T-cell (primary cell): ENCODE measurements at places on chromosomes 11 and 22. TPM values are rescaled to one million over a fixed set of nuclear protein-coding genes. Genes with fewer than 3 reads are reported as not detected.

DNA sequence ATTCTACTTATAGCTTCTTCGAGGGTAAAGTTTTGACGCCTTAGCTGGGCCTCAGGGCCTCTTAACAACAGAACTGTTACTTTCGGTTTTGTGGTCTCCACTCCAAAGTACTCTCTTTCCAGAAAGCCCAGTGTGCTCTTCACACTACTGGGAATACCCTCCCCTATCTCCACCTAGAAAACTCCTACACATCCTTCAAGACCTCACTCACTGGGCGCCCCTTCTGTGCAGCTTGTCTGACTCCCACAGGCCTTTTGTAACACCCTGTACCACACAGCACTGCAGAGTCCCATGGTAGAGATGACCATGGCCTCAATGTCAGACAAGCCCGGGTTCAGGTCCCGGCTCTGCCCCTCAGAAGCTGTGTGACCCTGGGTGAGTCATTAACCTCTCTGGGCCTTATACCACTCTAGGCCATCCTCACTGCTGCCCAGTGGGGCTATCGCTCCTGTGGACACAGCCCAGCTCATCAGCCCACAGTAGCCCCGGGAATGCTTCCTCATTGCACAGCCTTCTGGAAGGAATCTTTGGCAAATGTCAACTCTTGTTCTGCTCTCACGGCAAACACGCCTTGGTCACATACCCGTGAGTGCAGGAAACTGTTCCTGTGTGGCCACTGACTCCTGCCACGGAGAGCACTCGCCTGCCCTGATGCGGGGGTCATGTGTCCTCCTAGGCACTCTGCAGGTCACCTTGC lies 51.4 kb downstream of the SHISAL1 start:
- H3K4me1 ChIP-seq: no peaks in the 10 kb centered on the region
- no peaks in the 10 kb centered on the region for H3K27me3 ChIP-seq
- DNase-seq: no peak
- no peaks in the 10 kb centered on the region for H3K36me3 ChIP-seq

DNA sequence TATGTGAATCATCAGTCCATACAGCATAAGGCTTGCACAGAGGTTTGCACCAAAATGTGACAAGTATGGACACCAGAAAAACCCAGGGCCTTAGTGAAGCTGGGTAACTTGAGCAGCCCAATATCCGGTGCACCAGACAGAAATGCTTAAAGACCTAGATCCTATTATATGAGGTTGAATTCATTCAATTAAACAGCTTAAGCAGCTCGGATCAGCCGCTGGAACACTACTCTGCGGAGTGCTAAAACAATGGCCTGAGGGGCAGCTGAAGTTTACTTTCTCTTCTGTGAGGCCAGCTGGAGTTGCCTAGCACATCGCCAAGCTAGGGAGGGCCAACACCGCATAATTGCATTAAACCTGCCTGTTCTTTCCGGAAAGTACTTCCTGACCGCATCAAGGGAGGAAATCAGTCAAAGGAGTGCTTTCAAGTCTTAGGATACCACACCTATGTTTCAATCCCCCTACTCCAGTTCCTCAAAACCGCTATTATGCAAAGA lies 17.0 kb upstream of the FAM181B start:
- no peak for DNase-seq
- H3K4me3 ChIP-seq: no peak overlapping the region
- H3K36me3 ChIP-seq: no peaks in the 10 kb centered on the region
- peaks cover 13% of the 10 kb centered on the region for H3K4me1 ChIP-seq

DNA sequence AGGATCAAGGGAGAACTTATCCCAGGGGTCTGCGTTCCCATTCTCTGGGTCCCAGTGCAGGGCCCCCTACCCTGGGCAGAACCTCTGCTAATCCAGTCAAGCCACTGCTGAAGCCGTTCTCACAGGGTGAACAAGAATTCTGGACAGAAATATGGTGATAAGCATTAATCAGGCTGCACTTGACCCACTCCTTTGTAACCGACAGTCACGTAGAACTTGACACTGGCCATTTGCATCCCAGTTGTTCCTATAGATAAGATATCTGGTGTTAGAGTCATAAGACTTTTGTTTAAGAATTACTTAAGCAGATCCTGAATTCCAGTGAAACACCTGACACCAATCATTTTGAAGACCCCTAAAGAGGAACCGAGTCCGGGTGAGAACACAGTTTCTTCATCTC lies 107.5 kb upstream of the THY1 start:
- no peak overlapping the region for H3K4me3 ChIP-seq
- H3K27ac ChIP-seq: no peak overlapping the region
- no peaks in the 10 kb centered on the region for H3K36me3 ChIP-seq

DNA sequence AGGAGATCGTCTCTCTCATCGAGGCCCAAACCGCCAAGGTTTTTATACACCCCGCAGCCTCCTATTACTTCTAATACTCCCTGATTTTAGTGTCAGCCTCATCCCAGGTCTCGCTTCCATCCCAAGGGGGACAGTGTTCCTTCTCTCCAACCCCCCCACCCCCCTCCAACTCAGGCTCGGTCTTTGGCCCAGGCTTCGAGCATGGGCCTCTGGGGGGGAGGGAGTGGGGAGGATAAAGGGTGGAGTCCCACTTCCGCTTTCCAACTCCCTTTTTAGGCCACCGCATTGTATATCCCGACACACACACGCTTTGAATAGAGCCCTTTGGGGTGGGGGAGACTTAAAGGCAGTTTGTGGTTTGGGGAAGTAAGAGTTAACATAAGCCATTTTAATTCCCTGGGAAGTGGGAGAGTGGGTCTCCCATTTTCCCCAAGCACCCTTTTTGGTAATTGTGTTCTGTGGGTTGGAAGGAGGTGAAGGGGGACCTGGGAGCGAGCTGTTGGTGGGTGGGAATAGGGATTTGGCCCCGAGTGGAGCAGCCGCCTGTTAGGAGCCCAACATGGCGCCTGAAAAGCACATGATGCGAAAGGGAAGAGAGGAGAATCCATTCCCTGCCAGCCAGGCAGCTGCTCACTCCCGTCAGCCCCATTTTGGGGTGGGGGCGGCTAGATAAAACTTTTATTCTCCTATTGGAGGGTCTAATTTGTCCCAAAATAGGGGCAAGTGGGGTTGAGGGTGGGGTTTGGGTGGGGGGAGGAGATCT lies 844 bp downstream of the PCF11 start:
- peak overlapping the region; percentile 100 for H3K4me3 ChIP-seq
- H3K4me1 ChIP-seq: peaks cover 34% of the 10 kb centered on the region
- peak; percentile 51 for DNase-seq
- no peaks in the 10 kb centered on the region for H3K36me3 ChIP-seq
- H3K27ac ChIP-seq: peak overlapping the region; percentile 98
- H3K27me3 ChIP-seq: no peaks in the 10 kb centered on the region

- no peak for DNase-seq
- H3K36me3 ChIP-seq: no peaks in the 10 kb centered on the region
- no peak overlapping the region for H3K4me3 ChIP-seq
- peaks cover 4% of the 10 kb centered on the region for H3K27me3 ChIP-seq
Observed at GRCh38 chr11:87397011-87397865, 359.5 kb downstream of the TMEM135 start.

DNA sequence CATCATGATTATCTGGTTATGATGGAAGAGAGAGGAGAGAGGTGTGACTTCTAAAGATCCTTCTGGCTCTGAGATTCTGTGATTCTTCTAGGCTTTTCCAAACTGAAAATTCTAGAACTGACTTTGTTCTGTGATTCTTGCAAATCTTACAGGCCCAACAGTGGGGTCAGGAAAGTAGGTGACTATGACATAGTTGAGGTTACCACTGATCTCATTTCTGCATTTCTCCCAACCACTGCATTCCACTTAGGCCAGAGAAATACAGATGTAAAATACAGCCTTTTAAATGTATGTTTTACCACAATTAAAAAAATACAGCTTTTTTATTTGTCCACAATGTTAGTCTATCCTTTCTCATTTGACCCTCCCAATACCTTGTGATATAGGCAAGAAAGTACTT lies 83.7 kb downstream of the STIM1 start:
- H3K4me3 ChIP-seq: no peak overlapping the region
- no peaks in the 10 kb centered on the region for H3K36me3 ChIP-seq
- no peak for DNase-seq
- peaks cover 45% of the 10 kb centered on the region for H3K4me1 ChIP-seq

- H3K27ac ChIP-seq: no peak overlapping the region
- no peaks in the 10 kb centered on the region for H3K4me1 ChIP-seq
- DNase-seq: no peak
- no peak overlapping the region for H3K4me3 ChIP-seq
- no peaks in the 10 kb centered on the region for H3K36me3 ChIP-seq
Observed at GRCh38 chr11:76674517-76675400, 4.2 kb upstream of the LRRC32 start.

DNA sequence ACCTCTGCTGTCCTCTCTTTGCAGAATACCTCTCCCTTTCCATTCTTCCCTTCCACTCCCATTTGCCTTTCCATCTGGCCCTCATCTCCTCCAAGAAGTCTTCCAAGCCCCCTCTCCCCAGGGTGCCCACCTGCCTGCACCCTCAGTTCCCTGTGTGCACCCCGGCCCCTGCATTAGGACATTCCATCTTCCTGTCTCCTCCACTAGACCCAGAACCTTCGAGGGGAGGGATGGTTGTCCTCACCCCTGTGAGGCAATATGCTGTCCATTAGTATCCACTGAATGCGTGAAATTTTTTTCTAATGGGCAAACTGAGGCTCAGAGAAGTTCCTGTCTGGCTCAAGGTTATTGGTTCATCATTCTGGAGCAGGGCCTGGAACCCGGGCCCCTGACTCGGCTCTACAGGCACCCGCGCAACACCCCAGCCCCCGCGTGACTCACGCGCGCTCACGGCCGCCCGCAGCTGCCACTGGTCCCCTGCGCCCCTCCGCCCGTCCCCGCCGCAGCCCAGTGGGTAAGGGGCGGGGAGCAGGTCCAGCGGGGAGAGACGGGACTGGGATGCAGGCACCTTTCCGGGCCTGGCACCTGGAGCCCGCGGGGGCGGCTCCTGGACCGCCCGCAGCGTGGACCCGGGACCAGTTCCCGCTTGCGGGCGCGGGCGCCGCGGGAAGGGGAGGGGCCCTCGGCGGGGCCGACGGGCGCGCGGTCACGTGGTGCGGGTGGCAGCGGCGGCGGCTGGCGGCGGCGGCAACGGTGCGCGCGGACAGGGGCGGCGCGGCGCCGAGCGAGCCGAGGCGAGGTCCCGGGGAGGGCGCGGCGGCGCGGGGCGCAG lies 7.0 kb downstream of the SEPTIN3 start:
- peaks cover 14% of the 10 kb centered on the region for H3K4me1 ChIP-seq
- no peak overlapping the region for H3K27ac ChIP-seq
- H3K27me3 ChIP-seq: peaks cover 3% of the 10 kb centered on the region
- H3K36me3 ChIP-seq: no peaks in the 10 kb centered on the region
- peak overlapping the region; percentile 19 for H3K4me3 ChIP-seq

GRCh38 chr11:96905143-96905542 lies 515.3 kb downstream of the JRKL start:
- H3K27ac ChIP-seq: no peak overlapping the region
- H3K36me3 ChIP-seq: no peaks in the 10 kb centered on the region
- H3K27me3 ChIP-seq: no peaks in the 10 kb centered on the region
- no peak overlapping the region for H3K4me3 ChIP-seq

GRCh38 chr11:2440646-2441045 lies 3.7 kb downstream of the TRPM5 start:
- no peak overlapping the region for H3K4me3 ChIP-seq
- no peaks in the 10 kb centered on the region for H3K36me3 ChIP-seq
- H3K27ac ChIP-seq: no peak overlapping the region
- H3K27me3 ChIP-seq: no peaks in the 10 kb centered on the region

- no peaks in the 10 kb centered on the region for H3K27me3 ChIP-seq
- DNase-seq: no peak
- H3K4me1 ChIP-seq: peaks cover 41% of the 10 kb centered on the region
- H3K4me3 ChIP-seq: no peak overlapping the region
- H3K36me3 ChIP-seq: no peaks in the 10 kb centered on the region
Observed at GRCh38 chr11:48062649-48063048, 82.3 kb downstream of the PTPRJ start.

DNA sequence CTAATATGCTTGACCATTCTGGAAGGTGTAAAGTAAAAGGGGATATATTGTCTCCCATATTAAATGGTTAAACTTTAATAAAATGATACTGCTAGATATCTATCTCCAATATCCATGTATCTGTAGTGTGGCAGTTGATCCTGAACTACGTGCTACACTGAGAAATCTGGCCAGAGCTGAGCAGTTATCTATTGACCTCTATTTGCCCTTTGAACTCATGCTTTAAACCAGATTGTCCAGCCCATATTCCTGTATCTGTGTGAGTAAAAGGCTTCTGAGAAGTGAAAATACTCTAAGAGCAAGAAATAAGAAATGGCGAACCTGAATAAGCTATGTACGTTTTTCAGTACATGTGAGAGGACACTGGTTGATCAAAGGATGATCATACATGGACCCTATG lies 39.0 kb upstream of the ANGPTL5 start:
- H3K4me1 ChIP-seq: no peaks in the 10 kb centered on the region
- H3K36me3 ChIP-seq: peaks cover 4% of the 10 kb centered on the region
- H3K27me3 ChIP-seq: no peaks in the 10 kb centered on the region
- no peak overlapping the region for H3K4me3 ChIP-seq

DNA sequence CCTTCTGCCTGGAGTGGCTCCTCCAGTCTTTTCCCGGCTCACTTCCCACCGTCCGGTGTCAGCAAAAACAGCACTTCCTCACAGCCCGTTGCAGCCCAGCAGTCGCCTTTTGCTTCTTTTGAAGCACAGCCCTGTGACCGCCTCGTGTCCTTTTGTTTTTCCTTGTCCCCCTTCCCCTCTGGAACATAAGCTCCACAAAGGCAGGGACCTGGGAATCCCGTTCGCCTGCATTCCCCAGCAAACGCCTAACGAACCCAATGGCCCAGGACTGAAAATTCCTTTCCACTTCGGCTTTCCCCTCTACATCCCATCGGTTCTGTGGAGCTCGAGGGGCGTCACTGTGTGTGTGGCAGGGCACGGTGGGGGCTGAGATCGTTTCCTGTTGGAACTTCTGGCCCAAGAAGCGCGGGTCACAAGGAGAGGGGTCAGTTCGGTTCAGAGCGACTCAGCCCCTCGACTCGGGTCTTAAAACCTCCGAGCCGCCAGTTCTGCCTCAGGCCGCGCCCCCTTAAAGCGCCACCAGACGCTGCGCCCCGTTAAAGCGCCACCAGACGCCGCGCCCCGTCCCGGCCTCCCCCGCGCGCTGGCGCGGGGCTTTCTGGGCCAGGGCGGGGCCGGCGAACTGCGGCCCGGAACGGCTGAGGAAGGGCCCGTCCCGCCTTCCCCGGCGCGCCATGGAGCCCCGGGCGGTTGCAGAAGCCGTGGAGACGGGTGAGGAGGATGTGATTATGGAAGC lies 841 bp downstream of the RIC8A start:
- peak overlapping the region; percentile 99 for H3K27ac ChIP-seq
- peak; percentile 81 for DNase-seq
- H3K4me1 ChIP-seq: peaks cover 69% of the 10 kb centered on the region
- no peaks in the 10 kb centered on the region for H3K27me3 ChIP-seq
- H3K36me3 ChIP-seq: peaks cover 15% of the 10 kb centered on the region

DNA sequence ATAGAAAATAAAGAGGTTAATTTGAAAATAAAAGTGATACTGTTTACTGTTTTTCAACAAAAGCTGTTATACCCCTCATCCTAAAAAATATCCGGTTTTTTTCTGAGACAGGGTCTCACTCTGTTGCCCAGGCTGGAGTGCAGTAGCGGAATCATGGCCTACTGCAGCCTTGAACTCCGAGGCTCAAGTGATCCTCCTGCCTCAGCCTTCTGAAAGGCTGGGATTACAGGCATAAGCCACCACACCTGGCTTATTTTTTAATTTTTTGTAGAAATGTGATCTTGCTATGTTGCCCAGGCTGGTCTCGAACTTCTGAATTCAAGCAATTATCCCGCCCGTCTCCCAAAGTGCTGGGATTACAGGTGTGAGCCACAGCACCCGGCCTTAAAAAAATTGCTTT lies 35.7 kb downstream of the ALG9 start:
- no peaks in the 10 kb centered on the region for H3K4me1 ChIP-seq
- H3K27me3 ChIP-seq: no peaks in the 10 kb centered on the region
- DNase-seq: no peak
- peaks cover 63% of the 10 kb centered on the region for H3K36me3 ChIP-seq
- no peak overlapping the region for H3K4me3 ChIP-seq

Gene BLID
- not detected for total RNA-seq

Gene HOATZ
- total RNA-seq: not detected

Gene OR8A1
- total RNA-seq: not detected

Gene LPXN
- 152 TPM for total RNA-seq
